ENCODE measurements at places on chromosomes 3 and 15.

- no peak for DNase-seq
Measured at GRCh38 chr15:101052681-101053121, 133.5 kb downstream of the LRRK1 start.

GRCh38 chr3:192494174-192494573 lies 233.2 kb downstream of the FGF12 start:
- DNase-seq: peak; percentile 55

- DNase-seq: no peak
Measured at GRCh38 chr3:47473391-47473790, 2.4 kb downstream of the SCAP start.

DNA sequence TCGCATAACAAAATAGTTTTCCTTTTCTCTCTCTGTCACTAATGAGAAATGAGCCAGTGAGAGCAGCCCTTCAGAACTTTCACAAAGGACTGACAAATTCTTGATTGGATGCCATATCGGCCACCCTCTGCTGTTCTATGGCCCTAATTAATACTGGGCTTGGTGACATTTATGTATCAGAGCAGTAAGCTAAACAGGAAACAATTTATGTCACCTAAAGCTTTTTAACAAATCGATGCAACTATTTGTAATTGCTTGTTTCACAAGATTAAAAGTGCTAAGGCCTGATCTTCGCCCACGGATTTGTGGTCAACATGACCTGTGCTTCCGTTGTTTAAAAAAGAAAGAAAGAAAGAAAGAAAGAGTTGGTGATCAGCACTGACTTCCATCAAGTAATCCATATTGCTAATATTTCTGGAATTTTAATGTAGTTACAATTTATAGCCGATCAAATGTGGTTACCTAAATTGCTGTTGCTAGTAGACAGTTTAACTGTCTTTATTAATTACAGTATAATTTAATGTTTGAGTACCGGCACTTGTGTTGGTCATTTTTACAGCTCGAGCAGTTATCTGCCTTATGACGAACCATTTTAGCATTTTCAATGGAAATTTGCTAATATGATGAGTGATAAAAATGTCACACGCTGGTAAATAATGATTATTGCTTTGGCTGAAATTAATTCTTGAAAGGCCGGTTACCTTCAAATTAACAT lies 631.3 kb downstream of the FOXP1 start:
- DNase-seq: no peak
